ENCODE measurements at places on chromosomes 6 and 20.

- no peak for DNase-seq
Measured at GRCh38 chr6:72271531-72271930, 350.3 kb upstream of the KCNQ5 start.

- no peak for DNase-seq
Measured at GRCh38 chr20:37873884-37874283, 29.0 kb upstream of the VSTM2L start.

- no peak for DNase-seq
Measured at GRCh38 chr6:13113981-13114593, 214.2 kb downstream of the TBC1D7 start.

DNA sequence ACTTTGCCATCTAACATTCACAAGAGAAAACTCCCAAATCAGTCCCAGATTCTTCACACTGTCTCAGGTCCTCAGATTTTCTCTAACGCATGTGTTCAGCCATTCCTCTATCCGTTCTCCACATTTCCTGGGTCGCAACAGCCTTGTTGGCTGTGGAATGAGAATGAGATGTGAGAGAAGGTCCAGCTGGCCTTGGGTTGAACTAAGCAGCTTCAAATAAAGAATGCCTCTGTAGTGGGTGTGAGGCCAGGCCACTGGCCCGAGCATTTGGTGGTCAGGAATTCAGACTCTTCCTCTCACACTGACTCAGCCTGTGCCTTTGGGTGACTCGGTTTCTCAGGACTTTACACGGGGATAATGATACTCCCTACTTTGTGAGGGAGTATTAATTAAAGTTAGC lies 73.8 kb upstream of the CCN6 start:
- no peak for DNase-seq

DNA sequence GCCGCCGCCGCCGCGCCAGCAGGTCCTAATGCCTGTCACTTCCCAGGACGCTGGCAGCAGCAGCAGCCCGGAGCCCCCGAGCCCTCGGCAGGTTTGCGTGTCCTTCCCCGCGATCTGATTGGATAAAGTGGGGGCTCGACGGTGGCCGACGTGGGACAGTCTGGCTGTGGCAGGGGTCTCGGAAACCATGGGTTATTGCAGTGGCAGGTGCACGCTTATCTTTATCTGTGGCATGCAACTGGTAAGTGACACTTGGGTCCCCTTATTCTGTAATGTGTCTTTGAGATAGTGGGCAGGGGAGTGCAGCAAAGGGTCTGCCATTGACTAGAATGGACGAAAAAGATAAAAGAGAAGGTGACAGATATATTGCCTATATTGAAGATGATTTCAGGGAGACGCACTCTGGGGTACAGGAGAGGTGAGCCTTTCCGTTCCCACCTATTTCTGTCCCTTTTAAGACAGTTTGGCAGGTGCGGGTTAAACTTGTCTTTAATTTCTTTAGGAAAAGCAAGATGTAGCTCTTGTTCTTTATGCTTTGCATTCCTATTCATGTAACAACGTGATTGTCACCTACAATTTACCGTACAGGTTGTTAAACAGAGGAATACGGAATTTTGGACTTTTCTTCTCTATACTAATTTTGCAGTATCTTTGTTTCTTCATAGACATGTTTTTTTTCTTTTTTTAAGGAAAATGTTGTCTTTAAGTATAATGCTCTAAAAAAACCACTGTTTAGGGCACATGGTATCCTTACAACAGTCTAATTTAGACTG lies 535 bp downstream of the NKAIN2 start:
- DNase-seq: no peak

DNA sequence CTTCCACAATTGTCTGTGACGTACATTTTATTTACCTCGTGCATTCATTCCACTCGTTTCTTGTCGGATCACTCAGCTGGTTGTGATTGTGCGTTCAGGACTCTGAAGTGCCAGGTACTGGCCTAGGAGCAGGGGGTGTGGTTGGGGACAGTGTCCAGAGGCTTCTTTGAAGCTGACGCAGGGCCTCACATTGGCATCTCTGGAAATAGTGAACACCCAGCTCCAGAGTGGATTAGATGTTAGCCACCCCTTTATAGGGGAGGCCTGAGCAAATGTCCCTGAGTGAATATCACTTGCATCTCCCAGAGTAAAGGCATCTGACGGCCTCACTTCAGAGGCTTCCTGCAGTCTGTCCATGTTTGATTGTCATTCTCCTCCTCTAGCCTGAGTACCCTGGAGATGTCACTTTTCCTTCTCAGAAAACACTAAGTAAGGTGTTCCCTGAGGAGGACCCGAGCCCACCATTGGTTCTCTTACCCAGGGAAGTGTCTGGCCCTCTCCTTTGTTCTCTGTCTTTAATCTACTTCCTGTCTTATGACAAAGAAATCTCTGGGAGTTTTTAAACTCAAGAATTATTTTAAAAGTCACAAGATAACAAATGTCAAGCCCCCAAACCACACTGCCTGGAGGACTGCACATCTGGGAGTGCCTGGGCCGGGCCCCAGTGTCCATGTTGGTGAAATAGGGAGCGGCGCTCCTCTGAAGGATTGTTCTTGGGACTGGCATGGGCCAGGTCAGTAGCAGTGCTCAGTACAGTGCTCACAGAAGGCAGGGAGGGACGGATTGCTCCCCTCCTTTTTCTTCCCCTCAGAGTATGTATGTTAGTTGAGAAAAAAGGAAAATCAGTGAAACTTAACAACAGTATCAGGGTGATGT lies 10.8 kb downstream of the STX16 start:
- DNase-seq: no peak

DNA sequence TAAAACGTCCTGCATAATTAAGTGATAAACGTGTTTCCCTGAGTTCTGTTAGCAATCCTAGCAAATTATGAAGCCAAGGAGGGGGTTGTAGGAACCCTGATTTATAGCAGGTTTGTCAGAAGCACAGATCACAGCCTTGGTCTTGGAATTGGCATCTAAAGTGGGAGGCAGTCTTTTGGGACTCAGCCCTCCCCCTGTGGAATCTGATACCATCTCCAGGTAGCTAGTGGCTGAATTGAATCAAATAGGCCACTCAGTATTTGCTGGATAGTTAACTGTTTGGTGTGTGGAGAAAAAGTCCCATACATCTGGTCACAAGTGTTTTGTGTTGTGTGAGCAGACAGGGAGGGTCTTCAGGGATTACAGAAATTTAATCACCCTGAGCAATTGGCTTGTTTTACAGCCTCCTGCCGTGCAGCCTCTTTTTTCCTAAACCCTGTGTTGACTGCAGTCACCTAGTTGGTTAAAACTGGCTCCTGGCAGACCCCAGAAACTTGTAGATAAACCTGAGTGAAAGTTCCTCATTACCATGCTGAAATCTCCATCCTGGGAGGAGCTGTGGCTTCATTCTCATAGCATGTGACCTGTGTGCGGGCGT lies 19.0 kb upstream of the KIFC1 start:
- DNase-seq: no peak

DNA sequence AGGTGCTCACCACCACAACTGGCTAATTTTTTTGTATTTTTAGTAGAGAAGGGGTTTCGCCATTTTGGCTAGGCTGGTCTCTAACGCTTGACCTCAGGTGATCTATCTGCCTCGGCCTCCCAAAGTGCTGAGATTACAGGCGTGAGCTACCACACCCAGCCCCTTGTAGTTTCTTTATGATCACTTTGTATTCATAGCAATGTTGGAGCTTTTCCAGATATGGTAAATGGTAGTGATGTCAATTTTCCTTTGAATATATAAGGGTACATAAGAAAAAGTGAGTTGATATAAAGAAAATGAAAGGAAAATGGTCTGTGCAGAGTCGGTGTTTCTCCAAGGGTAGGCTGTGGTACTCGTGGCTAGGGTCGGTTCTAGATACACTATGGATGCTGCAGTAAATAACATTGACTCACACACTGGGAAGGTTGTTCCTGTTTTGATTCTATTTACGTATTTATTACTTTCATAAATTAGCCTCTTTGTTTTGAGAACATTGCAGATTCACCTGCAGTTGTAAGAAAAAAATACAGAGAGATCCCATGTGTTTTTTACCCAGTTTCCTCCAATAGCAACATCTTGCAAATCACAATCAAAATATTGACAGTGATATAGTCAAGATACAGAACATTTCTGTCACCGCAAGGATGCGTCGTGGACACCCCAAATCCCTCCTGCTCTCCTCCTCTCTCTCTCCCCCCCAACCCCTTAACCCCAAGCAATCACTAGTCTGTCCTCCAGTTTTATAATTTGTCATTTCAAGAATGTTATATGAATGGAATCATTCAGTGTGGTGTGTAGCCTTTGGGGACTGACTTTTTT lies 2.5 kb downstream of the ZNF831 start:
- DNase-seq: no peak

GRCh38 chr6:111825439-111826086 lies 47.7 kb downstream of the FYN start:
- DNase-seq: no peak

- no peak for DNase-seq
Measured at GRCh38 chr6:108559884-108560462, 744 bp upstream of the FOXO3 start.

DNA sequence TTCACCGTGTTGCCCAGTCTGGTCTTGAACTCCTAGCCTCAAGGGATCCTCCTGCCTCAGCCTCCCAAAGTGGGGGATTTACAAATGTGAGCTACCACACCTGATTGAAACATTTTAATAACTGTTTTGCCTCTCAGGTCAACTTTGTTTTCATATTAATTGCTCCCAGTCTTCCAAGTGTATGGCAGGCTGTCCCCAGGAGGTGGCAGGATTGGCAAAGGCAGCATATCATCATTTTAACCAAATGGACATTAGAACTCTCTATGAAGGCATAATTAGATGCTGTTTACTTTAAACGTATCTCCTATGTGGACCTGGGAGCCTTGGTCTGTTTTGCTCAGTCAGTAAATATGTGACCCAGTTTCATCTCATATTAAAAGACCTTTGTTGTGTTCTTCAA lies 59.2 kb upstream of the CSE1L start:
- DNase-seq: no peak

Measured in stimulated activated CD4-positive, alpha-beta T cell treated with anti-CD3 and anti-CD28 coated beads, Interleukin-4, amount 100 ng/mL, for 48 hours (primary cell).